ENCODE measurements at places on chromosomes 4 and X.

DNA sequence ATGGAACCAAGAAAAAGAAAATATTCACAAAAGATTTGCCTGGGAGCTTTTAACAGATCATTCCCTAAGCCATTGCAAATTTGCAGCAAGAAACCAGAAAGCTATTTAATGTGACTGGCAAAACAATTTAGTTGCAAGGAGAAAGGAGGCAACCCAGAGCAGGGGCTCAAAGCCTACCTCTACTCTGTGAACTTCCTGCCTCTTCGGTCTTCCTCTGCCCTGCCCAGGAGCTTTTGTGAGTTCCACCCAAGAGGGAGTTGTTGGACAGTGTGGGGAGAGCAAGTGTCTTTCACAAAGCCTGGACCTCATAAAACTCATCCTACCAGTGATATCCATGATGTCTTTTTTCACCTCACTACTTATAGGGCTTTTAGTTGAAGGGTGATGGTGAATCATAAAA, 107.4 kb downstream of the AFF1 start:
- no peak for DNase-seq

DNA sequence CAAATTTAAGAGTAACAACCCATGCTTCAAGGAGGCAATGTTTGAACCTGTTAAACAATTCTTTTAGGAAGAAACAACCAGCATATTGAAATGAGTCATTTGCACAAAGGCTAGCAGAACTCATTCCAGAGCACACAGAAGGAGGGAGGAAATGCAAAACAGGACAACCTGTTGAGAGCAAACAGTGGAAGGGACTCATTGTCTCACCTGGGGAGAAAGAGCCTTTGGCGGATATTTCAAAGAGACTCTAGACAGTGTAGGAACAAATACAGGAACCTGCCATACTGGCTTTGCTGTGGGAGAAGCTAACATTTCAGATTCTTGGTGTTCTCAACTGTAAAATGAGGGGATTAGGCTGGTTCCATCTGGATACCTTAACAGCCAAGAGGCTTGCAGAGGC, 14.8 kb upstream of the RASGEF1B start:
- DNase-seq: no peak

DNA sequence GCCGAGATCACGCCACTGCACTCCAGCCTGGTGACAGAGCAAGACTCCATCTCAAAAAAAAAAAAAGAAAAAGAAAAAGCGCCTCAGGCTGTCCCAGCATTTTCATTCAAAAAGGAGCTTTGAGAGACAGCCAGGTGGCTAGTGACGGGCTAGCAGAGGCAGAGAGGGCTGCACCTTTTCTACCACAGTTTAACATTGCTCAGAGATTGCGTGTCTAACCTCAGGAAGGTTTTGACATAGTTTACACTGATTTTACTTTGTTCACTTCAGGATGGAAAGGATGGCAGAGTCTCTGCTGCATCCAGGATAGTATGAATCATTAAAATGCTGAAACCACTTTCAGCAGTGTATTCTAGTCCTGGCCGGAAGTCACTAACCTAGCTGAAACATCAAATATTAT, 28.1 kb downstream of the ZFP42 start:
- no peak for DNase-seq

GRCh38 chr4:15130441-15130840, 128.2 kb downstream of the CPEB2 start:
- no peak for DNase-seq

- DNase-seq: no peak
Measured at GRCh38 chr4:151922306-151922705, 161.5 kb upstream of the GATB start.

DNA sequence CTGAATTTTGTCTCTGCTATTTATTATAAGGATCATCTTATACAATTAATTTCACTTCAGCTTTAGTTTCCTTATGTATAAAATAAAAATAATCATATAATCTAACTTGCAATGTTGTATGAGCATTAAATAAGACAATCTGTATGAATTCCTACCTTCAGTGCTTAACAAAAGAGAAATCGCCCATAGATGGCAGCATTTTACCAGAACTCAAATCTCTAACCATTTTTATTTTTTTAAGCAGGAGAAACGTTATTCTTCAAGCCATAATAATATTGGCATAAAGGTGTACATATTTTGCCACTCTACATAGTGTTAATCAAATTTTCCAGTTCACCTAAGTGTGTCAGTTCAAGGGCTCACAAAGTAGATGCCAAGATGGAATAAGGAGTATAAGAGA, 78.8 kb downstream of the TMEM47 start:
- no peak for DNase-seq

DNA sequence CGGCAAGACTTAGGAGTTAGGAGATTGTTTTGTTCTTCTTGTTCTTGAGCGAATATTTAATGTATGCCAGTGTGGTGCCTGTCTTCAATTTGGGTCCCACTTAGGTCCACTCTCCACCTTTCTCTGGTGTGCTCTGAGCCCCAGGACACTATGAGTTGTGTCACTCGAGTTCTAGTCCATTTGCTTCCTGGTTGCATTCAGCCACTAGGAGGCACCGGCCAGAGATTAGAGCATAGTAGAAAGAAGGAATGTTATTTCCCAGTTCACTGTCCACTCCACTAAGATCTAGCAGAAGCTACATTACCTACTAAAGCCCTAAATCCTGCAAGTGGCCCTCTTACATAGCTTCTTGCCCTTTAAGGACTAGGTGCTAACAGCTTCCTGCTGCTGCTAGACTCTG, 326.9 kb downstream of the NAF1 start:
- DNase-seq: no peak

- no peak for DNase-seq
Measured at GRCh38 chr4:6694177-6694901, 661 bp downstream of the S100P start.

- DNase-seq: no peak
Measured at GRCh38 chrX:133249266-133250058, 31.3 kb upstream of the TFDP3 start.

DNA sequence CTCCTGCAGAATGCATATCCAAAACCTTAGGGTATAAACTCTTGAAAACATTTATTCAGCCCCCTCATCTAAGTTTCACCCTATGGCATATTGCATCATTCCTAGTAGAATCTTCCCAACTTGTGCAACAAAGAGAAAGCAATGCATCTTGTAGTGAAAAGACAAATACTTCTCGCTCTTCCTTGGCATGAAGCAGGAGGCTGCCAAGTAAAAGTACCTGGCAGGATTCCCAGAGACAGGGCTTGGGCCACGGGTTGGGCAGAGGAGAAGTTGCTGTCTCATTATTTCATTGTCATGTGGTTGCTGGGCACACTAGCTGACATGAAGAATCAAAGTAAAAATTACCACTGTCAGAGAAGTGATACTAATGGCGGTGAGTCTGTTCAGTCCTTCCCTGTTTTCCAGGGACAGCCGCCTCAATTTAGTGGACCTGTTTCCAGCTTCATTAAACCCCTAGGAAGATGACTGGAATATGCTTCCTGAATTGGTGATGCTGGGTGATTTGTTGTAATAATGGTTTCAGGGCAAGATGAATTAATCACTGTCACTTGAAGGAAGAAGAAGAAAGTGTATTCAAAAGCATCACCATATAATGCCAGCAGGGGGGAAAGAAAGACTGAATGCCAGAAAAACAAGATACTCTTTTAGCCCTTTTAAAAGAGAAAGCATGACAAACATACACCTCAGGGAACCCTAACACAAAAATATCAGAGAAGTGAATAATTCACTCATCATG, 380.5 kb upstream of the IGFBP7 start:
- DNase-seq: no peak

DNA sequence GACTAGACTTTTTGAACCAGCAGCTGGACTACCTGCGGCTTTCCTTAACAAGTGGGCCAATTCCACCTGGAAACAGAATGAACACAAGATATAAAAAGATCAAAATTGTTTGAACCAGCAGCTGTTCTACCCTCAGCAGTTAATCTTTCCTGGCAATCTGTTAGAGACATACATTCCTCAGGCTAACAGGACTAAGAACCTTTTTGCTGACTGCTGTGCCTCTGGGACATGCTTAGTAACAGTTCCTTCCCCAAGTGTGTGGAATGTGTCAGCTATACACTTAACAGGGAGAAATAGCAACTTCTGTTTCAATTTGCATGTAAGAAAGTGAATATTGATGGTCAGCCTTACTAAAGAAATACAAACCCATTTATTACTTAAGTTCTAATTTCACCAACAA, 554.4 kb downstream of the ARAP2 start:
- no peak for DNase-seq

GRCh38 chrX:8345473-8345872, 119.2 kb upstream of the VCX3B start:
- no peak for DNase-seq

DNA sequence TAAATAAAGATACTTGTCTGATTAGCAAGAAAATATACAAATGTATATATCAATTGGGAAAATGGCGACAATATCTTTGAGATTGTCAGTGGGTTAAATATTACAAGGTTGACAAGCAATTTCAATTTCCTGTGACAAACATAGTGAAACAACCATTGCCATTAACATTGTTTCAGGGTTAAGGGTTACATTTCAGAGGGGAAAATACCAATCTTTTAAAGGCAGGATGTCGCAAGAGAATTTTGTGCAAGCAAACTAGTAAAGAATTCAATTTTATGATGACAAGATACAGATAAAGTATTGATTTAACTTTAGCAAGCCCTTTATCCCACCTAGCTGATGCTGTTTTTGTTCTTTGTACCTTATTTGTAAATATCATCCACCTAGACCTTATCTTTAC, 305.8 kb upstream of the GRIA3 start:
- DNase-seq: no peak

Data from stimulated activated CD4-positive, alpha-beta T cell treated with anti-CD3 and anti-CD28 coated beads, Interleukin-1b, Interleukin-23, amount 100 ng/mL, for 1 hour (primary cell).